ENCODE measurements at places on chromosomes 7 and 10.

- no peak for DNase-seq
These were observed 23.9 kb upstream of the SPAM1 start for GRCh38 chr7:123901101-123901500.

DNA sequence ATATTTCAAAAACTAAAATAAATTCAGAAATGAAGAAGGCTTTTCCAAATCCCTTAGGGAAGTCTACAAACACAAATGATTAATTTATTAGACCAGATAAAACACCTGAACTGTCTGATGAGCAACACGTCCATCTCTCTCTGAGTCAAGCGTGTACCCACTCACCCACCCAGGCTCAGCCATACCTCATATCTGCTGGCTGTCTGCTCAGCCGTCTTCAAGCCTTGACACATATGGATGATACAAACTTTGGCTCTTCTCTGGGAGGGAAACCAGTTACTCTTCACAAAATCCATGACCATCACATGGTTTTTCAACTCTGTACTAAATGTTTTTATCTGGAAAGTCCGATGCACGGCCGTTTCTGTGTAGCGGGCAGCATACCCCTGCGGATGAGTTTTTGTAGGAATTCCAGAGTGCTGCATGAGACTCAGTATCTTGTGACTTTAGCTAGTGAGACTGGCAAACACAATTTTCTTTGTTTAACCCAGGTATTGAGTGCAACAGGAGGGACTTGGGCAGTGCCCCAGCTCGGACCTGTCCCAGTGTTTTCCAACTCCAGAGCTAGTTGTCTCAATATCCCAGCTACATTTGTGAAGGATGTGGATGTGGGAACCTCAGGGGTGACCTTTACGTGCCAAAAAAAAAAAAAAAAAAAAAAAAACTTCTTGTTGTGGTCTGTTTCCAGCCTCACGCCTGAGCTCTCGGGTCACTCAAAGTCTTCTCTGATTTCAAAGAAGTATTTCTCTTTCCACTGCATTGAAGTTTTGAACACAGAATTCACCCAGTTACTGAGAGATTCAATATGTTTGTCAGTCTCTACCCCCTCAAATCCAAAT lies at the start of gene C10orf90:
Gene C10orf90, minus strand, starts transcription at position 638 of the 839 bp plus-strand sequence. Its CDS starts 213 bp downstream, at position 425.
- no peak for DNase-seq

DNA sequence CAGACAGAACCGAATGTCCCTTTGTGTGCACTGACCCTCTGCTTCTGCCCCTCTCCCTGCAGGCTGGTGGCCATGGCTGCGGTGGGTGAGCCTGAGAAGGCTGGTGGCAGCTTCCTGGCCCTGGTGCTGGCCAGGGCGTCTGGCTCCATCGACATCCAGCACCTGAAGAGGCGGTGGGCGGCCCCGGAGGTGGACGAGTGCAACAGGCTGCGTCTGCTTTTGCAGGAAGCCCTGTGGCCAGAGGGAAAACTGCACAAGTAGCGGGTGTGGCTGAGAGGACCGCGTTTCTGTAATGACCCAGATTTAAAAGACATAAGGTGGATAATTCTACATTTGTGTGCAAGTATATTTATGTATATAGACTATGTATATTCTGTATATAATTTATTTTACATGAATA lies 89.2 kb downstream of the DYNC2I1 start:
- no peak for DNase-seq

- DNase-seq, result no peak
These were observed 558.7 kb upstream of the FOXK1 start for GRCh38 chr7:4123346-4123745.

- DNase-seq, result no peak
These were observed 136.8 kb downstream of the MDFIC start for GRCh38 chr7:115058726-115059125.

DNA sequence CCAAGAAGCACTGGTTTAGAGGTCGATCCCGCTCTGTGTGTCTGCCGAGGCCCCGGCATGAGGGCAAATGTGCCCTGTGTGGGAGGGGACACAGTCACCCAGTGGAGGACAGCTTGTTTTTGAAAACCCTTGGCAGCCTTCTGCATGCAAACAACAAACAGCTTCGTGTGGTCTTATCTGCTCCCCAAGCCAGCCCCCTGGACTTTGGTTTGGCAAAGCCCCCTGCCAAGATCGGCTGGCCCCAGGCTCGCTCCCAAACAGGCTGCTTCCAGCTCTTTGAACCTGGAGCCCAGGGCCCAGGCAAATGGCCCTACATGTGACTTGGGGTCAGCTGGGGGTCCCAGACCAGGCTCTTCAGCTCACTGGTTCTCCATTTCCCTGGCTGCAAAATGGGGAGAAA lies 2.9 kb downstream of the ELN start:
- no peak for DNase-seq

DNA sequence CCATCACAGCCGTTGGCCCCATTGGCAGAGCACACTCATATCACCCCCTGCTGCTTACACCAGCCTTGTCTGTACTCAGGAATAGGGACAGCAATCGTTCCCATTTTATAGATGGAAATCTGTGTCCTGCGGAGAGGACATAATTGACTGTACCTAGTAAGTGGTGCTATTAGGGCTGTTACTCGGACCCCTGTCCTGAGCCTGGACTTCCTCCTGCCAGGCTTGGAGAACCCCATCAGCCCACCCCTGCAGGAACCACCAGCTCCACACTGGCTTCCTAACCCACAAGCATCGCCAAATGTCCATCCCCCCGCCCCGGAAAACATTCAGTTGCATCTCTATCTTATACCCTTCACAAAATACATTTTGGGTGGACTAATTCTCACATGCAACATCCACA lies 139.8 kb upstream of the RET start:
- DNase-seq, result no peak

- DNase-seq, result no peak
These were observed 89.1 kb upstream of the KCNMA1 start for GRCh38 chr10:77726732-77727131.

- DNase-seq, result no peak
These were observed 25.9 kb downstream of the ST8SIA6 start for GRCh38 chr10:17428351-17429097.

- DNase-seq, result no peak
These were observed 63.4 kb downstream of the RAMP3 start for GRCh38 chr7:45220846-45221618.

DNA sequence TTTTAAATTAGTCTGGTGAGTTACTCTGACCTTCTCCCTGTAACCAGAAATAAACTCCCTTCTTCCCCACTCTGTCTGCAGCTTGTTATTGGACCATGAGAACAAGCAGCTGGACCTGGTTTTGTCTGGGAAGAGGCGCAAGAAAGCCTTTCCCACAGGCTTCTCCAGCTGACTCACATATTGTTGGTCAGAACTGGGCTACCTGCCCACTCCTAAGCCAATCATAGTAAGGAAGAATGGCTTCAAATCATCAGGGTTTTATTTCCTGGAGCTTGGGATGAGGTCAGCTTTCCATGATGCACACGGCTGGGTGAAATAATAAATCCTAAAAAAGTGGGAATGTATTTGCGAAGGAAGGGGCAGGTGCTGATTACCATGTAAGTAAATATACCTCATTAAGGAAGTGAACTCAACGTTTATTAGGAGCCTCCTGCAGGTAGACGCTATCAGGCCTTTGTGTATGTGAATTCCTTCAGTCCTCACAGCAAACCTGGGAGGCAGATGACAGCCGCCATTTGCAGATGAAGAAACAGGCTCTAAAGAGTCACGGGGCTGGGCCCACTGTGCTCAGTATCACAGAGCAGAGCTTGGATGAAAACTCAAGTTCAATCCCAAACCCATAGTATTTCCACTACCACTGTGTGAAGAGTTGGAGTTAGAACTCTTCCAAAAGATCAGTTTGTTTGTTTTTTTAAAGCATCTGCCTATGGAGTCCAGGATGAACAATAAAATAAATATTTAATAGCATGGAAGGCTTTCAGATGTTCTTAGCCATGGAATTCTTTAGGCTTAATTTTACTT lies 32.8 kb downstream of the IL15RA start:
- DNase-seq, result no peak

GRCh38 chr10:133060022-133060421 lies 27.7 kb upstream of the ADGRA1 start:
- no peak for DNase-seq

DNA sequence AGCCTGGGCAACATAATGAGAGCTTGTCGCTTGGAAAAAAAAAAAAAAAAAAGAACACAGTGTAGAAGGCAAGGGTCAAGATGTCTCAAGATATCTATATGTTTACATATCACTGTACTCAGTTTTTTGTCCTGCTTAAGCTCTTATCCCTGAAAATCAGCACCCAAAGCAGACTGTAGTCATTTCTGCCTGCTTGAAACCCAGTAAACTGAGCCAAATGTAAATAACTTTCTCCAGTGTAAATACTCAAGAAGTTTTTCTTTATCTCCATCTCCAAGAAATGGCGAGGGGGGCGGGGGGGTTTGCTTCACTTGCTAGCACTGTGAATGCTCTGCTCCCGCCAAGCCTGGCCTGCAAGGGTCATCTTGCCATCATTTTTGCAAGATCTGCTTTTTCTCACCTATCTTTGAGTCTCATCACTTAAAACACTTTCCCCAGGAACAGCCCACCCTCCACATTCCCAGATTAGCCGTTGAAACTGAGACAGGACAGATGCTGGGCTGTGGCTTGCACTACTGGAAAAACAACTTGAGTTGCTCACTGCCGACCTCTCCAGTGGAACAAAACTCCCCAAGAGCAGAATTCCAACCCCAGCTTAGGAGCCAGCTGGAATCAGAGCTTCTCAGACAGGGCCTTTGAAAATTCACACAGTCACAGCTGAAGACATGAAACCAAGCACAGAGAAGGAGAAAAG lies 54.6 kb downstream of the AFAP1L2 start:
- no peak for DNase-seq

- DNase-seq, result no peak
These were observed 779.3 kb downstream of the INHBA start for GRCh38 chr7:40923626-40924025.

GRCh38 chr10:58177362-58177947 lies 90.2 kb downstream of the IPMK start:
- no peak for DNase-seq

GRCh38 chr7:139153832-139154231 lies 44.3 kb upstream of the ZC3HAV1 start:
- no peak for DNase-seq

GRCh38 chr10:43980313-43980712 lies 331.6 kb upstream of the ZNF32 start:
- DNase-seq, result no peak

DNA sequence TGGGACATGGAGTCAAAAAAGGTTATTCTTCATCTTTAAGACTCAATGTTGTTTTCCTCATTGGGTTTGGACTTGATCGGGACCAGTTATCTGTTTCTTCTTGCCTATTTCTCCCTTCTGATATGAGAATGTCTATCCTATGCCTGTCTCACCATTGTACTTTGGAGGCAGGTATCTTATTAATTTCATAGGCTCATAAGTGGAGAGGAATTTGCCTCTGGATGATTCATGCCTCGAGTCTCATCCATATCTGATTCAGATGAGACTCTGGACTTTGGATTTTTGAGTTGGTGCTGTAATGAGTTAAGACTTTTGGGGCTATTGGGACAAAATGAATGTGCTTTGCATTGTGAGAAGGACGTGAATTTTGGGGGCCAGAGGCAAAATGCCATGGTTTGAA lies 36.2 kb upstream of the CCDC7 start:
- DNase-seq, result no peak

GRCh38 chr7:991729-992656 lies 9.0 kb downstream of the CYP2W1 start:
- no peak for DNase-seq

DNA sequence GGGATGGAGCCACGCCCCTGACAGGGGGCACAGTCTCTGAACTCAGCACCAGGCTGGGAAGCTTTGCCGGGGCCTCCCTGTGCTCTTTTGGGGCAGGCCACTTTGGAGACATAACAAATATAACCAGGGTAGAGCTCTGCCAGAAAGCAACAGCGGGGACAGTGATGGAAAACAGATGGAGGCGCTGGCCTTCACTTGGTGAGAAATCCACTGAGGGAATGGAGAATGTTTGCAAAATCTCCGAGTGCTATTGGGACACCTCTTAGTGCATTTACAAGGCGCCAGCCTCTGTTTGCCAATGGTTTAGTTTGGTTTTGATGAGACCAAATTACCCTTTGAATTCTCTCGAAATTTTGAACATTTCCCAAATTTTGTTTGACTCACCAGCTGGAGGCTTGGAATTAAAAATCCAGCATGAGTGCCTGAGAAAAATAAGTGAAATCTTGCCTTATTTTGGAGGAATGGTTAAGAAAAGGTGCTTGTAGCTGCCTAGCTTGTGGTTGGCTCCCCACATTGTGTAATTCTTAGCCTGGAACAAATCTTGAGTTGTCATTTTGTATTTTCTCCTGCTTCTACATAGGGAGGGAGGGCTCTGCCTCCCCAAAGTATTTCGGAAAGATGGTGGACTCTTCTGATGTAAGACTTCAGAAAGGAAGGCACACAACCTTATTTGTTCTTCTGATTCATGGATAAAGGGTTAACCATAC lies 980.5 kb downstream of the LRMDA start:
- DNase-seq, result no peak

- no peak for DNase-seq
These were observed 22.0 kb downstream of the PRTFDC1 start for GRCh38 chr10:24930427-24930826.

- no peak for DNase-seq
These were observed 23.5 kb downstream of the HECTD2 start for GRCh38 chr10:91433620-91434019.

- DNase-seq, result no peak
These were observed 5.7 kb downstream of the ANK3 start for GRCh38 chr10:60384011-60384410.

DNA sequence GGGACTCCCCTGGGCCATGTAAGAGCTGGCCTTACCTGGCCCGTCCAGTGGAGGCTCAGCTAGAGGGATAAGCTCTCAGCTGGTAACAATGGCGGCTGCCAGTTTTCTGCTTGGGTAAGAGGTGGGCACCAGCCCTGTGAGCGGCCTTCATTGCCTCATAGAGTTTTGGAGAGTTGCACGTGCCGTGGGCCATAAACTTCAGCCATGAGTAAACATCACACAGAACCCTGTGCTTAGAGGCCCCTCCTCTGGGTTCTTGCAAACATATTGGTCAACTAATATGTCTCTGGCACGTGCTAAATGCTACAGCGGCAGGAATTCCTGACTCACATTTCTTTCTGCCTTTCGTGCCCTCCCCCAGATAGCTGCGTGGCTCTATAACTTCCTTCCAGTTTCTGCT lies 103.9 kb upstream of the LEP start:
- DNase-seq, result no peak

All from NCI-H1417 treated with DMSO at 0.1 percent for 48 hours (cell line).